ENCODE measurements at places on chromosomes 7 and 10.

- DNase-seq = no peak
Observed at GRCh38 chr10:68184546-68184945, 47.4 kb downstream of the ATOH7 start.

GRCh38 chr10:21083861-21084260 is 186.8 kb upstream of the NEBL start:
- no peak for DNase-seq

GRCh38 chr10:20993830-20994527 is 96.9 kb upstream of the NEBL start:
- no peak for DNase-seq

- no peak for DNase-seq
Observed at GRCh38 chr10:52488606-52489485, 174.8 kb downstream of the DKK1 start.

DNA sequence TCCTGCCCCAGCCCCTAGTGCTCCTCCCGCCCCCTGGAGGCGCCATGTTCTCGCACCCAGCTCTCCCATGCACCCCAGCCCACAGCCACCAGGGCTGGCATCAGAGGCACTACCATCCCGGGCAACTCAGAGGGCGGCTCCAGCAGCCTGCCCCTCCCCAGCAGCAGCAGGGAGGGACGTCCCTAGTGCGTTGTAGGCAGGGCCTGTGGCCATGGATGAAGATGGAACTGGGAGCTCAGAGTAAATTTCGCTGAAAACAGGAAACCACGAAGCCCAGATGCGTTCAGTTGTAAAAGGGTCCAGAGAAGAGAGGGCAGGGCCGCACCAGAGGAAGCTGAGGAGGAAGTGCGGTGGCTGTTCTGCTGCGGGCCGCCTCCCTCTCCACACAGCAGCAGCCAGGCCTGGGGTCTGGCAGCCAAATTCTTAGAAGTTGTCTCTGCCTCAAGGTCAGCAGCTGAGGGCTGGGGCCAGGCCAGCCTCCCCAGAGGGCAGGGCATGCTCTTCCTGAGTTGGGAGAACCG is 24.6 kb downstream of the VSIR start:
- peak; percentile 91 for DNase-seq

GRCh38 chr7:42915356-42915755 is 3.5 kb upstream of the C7orf25 start:
- no peak for DNase-seq

GRCh38 chr10:26855186-26855585 is 5.6 kb downstream of the ABI1 start:
- DNase-seq = no peak

GRCh38 chr7:149707448-149707886 is 65.9 kb downstream of the ZNF467 start:
- no peak for DNase-seq

DNA sequence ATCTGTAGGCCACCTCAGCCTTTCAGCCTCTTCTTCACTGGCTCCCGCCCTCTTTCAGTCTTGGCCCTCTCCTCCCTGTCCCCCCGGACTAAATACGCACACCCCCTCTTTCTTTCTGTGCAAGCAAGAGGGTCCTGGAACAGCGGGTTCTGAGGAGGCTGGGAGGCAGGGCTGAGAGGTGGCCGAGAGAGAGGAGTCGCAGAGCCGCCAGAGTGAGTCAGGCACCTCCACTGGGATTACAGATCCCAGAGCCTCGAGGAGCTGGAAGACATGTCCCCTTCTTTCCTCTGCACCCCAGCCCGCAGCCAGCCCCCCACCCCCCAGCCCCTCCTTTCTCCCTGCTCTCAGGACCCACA is 182 bp downstream of the CCDC136 start:
- no peak for DNase-seq

DNA sequence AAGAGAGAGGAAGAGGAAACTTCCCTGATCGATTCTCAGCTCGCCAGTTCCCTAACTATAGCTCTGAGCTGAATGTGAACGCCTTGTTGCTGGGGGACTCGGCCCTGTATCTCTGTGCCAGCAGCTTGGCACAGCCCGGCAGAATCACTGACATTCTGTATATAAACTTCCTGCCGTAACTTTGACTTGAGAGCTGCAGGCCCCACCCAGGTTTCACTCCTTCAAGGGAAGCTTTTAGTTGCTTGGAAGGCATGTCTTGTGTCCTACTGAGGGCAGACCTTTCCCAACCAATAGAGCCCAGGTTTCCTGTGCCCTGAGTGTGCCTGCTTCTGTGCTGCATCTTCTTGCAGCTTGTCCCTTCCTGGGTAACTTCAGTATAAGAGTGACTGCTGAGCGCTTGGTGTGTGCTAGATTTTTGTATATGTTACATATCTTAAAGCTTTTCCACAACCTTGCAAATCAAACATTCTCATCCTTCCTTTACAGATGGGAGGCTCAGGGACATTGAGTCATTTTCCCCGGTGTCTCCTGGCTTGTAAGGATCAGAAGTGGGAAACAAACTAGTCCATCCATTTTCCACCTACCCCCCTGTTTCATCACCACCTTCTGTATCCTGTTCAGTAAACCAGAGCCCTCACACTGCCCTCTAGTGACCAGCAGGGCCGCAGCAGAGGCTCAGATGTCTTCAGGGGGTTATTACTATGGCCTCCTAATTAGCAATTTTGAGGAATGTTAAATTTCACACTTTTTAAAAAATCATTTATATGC is 225.2 kb upstream of the PRSS58 start:
- no peak for DNase-seq

DNA sequence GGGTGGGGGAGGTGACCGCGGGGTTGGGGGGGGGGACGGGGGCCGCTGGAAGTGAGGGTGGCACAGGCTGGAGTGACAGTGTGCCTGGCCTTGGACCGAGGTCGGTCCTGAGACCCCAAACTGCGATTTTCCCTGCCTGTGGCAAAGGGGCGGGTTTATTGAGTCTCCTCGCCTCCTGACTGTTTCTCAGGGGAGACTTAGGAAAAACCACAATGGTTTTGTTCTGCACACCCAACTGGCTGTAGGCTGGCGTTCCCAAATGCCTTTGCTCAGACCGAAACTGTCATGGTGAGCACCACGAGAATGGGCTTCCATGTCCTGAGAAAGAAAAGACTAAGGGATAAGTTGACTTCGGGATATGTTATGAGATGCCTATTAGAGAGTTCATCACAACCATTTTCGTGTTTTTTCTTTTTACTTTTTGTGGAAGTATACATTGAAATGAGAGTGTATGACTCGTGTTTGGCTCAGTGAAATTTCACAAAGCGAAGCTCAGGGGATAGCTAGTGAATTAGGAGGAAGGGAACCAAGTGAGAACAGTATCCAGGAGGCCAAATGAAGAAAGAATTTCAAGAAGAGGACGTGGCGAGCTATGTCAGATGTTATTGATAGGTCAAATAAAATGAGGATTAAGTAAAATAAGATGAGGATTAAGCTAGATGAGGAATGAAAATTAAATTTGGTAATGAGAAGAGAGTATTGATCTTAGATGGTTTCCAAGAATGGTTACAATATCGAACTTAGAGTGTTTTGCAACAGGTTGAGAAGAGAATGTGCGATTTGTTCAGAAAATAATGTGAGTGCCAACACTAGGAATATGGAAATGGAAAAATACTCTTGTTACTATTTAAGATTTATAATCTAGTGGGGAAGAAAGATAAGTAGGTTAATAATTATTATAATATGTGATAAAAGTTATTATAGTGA is 918 bp downstream of the NET1 start:
- no peak for DNase-seq

GRCh38 chr7:3089493-3089892 is 45.8 kb upstream of the CARD11 start:
- no peak for DNase-seq

GRCh38 chr10:37095792-37096573 is 29.4 kb upstream of the ANKRD30A start:
- no peak for DNase-seq

DNA sequence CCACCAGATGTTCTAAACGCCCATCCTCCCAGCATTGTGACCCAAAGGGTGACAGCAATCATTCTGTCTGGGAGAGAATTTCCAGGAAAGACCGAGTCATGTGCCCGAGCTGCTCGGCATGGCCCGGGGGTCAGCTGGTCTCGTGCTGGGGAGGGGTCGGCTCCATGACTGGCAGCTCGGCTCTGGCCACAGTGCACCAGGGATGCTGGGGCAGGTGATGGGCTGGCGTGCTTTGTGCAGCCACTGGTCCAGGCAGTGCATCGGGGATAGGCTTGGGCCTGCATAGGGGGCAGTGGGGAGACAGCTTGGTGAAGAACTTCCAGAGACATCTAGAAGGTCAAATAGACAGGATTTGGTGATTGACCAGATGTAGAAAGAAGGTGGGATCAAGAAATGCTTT is 39.2 kb upstream of the PSMG3 start:
- peak; percentile 66 for DNase-seq

- DNase-seq = no peak
Observed at GRCh38 chr7:132028144-132028920, 471.9 kb upstream of the PODXL start.

- no peak for DNase-seq
Observed at GRCh38 chr7:138089080-138089901, 13.0 kb downstream of the AKR1D1 start.

DNA sequence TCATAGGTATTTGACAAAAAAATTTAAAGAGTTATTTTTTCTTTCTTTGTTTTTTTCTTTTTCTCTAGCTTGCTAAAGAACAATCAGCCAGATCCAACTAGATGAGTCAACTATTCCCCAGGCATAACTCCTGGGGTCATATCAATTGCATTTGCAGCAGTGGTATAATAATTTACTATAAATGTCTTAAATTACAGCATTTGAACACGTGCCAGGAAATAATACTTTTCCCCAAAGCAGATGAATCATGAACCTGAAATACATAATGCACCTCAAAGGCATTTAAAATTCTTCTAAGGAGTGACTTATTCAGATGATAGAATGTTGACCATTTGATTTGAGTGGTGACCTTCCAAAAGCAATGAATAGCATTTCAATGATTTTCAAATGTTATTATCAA is 190.1 kb downstream of the LRRTM3 start:
- DNase-seq = no peak

GRCh38 chr7:92658671-92659070 is 68.5 kb upstream of the FAM133B start:
- no peak for DNase-seq

DNA sequence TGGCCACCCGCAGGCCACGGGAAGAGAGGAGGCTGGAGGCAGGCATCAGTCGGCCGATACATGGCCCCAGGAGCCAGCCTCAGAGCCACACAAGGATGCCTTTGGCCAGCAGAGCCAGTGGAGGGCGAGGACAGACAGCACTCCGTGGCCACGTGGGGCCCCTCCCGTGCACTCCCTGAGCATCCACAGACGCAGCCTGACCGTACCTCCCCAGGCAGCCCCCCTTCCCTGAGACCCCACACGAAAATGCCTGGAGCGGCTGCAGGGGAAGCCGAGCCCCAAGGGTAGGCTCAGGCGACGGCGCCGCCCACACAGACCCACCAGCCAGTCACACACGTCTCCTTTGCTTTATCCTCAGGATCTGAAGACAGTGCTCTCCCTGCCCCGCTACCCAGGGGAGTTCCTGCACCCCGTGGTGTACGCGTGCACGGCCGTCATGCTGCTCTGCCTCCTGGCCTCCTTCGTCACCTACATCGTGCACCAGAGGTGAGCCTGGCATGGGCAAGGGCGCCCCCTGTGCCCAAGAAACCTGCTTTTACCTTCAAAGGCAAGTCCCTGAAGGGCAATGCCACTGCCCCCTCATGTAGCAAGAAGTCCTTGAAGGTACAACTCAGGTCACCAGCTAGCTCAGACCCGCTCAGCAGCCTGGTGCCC is 9.0 kb downstream of the ADGRA1 start:
- peak; percentile 76 for DNase-seq

DNA sequence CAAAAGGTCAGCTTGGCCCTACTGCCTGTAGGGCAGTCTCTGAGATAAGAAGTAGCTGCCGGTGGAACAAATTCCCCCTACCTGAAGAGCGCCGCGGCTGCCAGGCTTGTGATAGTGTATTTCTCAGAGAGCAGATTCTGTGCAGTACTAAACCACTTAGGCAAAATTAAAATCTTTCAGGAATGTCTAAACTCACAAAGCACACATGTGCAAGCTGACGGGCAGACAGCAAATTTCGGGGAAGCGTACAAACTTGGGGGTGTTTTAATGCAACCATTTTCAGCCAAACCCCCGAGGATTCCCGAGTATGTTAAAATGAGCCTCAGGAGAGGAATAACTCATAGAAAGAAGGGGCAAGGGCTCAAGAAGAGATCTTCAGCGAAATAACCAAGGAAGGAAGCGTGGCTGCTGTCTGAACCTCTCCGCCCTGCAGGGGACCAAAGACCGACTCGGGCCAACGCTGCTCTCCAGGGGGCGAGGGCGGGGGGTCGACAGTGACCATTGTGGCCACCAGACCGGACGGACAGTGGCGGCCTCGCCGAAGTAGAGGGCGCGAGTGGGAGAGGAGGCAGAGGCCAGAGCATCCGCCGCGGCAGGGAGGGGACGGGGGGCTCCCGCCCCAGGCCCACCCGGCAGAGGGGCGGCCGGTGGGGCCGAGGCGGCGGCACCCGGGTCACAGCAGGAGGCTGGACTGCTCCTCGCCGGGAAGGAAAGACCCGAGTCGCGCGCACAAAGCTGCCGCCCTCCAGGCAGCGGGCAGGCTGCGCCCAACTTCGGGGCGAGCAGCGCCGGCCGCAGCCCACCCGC is 819 bp downstream of the HYCC1 start:
- no peak for DNase-seq

- DNase-seq = peak; percentile 90
Observed at GRCh38 chr10:111076191-111076681, 593 bp upstream of the ADRA2A start.

DNA sequence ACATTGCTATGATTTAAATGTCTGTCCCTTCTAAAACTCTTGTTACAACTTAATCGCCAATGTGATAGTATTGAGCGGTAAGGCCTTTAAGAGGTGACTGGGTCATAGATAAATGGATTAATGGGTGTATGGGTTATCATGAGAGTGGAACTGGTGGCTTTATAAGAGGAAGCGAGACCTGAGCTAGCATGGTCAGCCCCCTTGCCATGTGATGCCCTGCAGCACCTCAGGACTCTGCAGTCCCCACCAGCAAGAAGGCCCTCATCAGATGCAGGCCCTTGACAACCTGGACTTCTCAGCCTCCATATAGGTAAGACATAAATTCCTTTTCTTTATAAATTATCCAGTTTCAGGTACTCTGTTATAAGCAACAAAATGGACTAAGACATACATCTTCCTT is 15.6 kb downstream of the PARP12 start:
- DNase-seq = no peak

DNA sequence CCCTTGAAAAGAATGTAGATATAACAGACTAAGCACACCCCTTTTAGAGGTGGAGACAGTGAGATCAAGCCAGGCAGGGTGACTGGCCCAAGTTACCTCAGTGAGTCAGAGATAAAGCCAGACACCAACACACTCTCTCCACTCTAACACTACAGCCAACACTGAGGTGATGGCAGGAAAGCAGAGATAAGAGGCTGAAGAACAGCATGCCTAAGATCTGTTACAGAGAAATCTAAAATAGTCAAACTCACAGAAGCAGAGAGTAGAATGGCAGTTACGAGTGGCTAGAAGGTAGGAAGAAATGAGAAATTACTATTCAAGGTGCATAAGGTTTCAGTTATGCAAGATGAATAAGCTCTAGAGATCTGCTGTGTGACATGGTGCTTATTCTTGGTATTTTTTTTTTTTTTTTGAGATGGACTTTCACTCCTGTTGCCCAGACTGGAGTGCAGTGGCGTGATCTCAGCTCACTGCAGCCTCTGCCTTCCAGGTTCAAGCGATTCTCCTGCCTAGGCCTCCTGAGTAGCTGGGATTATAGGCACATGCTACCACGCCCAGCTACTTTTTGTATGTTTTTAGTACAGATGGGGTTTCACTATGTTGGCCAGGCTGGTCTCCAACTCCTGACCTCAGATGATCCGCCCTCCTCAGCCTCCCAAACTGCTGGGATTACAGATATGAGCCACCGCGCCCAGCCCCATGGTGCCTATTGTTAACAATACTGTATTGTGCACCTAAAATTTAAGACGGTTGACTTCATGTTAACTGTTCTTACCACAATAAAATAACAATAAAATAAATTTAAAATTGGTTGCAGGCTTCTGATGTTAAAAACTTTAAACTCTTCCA is 28.7 kb downstream of the ICA1 start:
- no peak for DNase-seq
